ENCODE measurements at places on chromosomes 12 and 14.

- DNase-seq = no peak
These were observed 521 bp upstream of the PAPLN start for GRCh38 chr14:73236752-73237218.

GRCh38 chr14:105250986-105251385, 2.7 kb downstream of the BTBD6 start:
- DNase-seq = no peak

DNA sequence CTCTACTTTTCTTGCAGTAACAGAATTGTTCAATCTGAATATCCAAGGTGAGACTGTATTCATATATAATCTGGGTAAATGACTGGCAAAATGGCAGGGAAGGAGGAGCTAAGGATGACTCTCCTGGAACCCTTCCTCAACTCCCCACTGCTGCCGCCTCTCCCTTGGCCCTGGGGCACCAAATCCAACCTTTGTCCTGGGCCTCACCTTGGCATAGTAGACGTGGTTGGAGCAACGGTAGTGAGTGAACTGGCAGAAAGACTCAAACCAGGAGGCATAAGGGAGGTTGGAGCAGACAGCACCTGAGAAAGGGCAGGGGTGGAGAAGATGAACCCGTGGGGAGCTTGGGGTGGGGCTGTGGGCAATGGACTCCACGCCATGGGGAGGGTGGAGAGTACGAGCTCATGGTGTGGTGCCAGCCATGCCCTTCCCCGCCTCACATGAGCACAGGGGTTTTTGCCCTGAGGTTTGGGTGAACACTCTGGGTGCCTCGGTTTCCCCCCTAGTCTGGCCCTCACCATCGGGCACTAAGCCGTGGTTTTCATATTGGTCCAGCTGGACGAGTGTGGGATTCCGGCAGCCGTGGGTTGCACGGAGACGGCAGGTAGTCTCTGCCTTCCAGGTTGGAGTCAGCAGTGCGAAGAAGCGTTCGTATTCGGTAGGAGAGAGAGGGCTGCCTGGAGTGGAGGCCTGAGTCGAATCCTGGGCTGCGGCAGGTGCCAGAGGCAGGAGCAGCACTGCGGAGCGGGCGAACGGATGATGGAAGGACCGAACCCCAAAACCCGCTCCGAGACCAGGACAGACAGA, 753 bp downstream of the ACRBP start:
- no peak for DNase-seq

DNA sequence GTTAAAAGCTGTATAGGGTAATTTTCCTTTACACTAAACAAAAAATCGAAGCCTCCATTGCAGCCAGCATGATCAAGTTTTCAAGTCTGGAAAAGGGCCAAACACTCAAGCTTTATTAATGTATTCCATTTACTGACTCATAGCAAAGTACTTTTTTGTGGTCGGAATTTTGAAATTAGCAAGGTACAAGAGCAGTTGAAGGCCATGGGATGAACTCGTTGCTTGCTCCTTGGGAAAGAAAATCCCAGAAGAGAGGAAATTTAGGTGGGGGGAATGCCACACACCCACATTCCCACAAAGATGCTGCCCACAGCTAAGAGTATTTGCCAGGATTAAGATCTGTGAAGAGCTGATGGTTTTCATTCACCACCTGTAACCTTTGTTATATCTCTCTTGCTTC, 333.7 kb downstream of the EGLN3 start:
- peak; percentile 13 for DNase-seq

DNA sequence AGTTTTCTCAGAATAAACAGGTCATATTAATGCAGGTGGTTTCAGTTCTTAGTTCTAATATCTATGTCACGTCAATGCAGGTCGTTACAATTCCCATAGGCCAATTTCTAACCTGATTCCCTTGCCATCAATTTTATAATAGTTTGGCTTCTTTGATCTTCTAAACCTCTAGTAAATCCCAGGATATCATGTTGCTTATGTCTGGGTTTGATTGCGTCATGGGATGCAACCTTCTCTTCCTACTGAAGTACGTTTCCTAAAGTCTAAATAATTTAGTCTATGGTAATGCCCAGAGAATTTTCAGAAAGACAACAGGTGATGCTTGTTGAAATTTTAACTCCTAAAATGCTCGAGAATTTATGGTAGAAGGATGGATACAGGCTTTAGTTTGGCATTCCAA, 19.2 kb downstream of the TAS2R7 start:
- no peak for DNase-seq

- DNase-seq = no peak
These were observed 103.3 kb upstream of the PMCH start for GRCh38 chr12:102300824-102301461.

- DNase-seq = no peak
These were observed 84.3 kb upstream of the ATF1 start for GRCh38 chr12:50679612-50680011.

All from HTR-8/SVneo (cell line).